ENCODE measurements at places on chromosomes 3 and 15.
A peak's percentile ranks its signal among the peaks of the same experiment; 100 is the strongest.

DNA sequence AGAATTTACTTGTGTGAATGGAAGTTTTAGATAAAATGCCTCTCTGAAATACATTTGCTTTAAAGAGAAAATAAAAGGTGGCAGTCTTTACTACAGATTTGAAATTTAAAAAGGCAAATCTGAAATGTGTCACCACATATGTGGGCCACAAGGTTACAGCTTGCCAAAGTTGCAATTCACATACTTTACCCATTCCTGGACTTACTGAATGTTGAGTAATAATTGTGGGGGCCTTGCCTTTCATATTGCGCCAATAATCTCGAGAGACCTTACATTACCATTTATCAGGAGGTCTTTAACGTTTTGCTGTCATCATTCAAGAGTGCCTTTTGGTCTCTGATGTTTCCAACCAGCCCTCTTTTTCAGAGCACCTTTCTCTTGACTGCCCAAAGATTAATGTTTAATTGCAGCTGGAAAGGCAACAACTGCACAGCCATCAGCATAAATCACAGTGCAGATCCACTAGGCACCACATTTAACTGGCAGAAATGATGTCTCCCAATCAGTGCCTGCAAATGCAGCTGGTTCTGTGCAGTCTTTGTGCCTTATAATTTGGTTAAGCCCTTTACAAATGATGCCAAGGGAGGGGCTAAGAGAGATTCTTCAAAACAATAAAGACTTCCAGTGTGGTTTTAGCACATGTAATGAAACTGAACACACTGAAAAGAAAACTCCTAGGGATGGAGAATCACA lies 206.8 kb downstream of the MAGI1 start:
- peak; percentile 90 for DNase-seq

DNA sequence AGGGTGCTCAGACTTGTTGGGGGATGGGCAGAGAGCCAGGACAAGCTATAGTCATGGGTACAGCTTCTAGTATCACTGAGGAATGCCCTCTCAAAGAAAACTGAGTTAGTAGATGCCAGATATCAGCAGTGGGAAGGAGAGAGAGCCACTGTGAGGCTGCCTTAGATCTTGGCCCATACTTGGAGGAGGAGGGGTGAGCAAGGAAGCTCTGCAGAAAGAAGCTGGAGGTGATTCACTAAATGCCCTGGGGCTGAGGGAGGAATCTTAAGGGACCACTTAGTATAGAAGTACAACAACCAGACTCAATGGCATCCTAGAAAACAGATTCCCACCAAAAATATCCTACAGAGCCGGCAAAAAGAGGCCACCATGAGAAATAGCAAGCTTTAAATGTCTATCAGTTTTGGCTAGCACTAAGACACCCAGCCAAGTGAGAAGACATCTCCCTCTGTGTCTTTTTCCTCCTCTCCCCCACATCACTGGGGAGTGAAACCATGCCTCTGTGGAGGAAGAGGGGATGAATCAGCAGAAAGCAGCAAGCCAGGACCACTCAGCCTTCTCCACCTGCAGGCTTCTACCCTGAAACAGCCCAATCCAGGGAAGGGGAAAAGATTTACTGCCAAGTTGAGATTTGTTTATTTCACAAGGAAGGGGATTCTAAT lies 282.5 kb upstream of the STT3B start:
- peak; percentile 44 for DNase-seq

GRCh38 chr3:30510596-30510995 lies 95.8 kb upstream of the TGFBR2 start:
- no peak for DNase-seq

DNA sequence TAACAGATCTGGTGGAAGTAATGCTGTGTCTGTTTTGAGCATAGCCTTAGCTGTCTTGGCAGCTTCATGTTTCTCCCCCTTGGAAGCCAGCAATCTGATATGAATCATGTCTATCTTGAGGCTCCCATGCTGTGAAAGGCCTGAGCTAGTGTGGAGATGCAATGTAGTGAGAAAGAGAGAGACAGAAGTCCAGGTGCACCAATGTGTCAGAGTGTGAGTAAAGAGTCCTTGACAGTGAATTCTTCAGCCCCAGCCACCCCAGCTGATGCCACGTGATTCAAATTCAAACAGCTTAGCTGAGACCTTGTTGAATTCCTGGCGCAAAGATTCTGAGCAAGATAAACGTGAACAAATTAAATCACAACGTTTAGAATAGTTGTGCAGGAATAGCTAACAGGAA lies 704.2 kb downstream of the EDEM1 start:
- no peak for DNase-seq

DNA sequence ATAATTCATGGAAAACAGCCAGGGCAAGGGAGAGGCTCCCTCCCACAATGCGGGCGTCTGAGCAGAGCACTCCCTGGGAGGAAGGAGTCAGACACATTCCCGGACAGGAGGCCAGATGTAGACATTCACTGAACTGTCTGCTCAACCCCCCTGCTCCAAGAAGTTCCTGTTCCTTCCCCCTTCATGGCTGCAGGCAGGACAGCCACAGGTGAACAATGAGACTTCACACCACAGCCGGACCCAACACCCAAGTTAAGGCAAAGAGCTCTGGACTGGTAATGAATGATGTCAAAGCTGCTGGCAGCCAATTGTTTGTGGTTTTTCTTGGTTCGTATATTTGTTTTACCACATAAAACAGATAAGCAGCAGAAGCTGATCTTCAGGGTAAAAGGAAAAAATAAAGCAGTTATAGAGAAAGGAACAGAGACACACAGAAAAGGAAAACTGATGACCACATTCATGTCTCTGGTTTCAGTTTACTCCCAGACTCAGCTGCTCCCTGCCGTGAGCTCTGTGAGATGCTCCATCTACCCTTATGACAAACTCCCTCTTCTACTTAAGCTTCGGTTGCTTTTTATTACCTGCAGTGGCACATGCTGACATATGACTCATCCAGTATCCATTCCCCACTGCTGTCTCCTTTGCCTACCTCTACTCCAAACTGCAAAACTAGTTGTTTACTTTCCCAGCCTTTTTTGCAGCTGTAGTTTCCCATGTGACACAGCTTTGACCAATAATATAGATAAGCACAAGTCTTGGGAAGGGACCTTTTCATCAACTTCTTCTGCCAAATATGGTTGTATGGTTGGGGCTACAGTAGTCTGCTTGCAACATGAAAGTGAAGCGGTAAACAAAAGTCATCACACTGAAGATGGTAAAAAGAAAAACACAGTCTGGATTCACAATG lies 33.1 kb downstream of the DZIP1L start:
- peak; percentile 82 for DNase-seq

- peak; percentile 75 for DNase-seq
Observed at GRCh38 chr15:50911001-50911400, 2.5 kb downstream of the AP4E1 start.

DNA sequence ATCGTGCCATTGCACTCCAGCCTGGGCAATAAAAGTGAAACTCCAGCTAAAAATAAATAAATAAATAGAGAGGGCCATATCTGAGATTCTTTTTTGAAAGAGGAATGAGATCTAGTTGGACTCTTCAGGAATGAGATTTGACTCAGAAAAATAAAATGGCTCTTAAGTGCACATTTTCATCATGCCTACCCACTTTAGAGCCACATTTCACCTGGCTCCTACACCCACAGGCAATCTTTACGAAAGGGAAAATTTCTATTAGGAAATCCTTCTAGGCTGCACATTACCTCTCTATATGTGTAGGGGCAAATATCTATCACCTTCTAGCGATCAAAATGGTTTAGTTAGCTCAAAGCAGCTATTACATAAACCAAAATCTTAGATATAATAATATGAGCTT lies 16.9 kb upstream of the NLGN1 start:
- DNase-seq: no peak

- DNase-seq: peak; percentile 100
Observed at GRCh38 chr15:49855917-49856637, 235.2 kb downstream of the DTWD1 start.

GRCh38 chr3:41477399-41478014 lies 278.2 kb downstream of the CTNNB1 start:
- DNase-seq: no peak

GRCh38 chr3:173404156-173404555 lies 6.6 kb downstream of the NLGN1 start:
- no peak for DNase-seq

- DNase-seq: no peak
Observed at GRCh38 chr3:3065876-3066275, 44.3 kb downstream of the IL5RA start.

DNA sequence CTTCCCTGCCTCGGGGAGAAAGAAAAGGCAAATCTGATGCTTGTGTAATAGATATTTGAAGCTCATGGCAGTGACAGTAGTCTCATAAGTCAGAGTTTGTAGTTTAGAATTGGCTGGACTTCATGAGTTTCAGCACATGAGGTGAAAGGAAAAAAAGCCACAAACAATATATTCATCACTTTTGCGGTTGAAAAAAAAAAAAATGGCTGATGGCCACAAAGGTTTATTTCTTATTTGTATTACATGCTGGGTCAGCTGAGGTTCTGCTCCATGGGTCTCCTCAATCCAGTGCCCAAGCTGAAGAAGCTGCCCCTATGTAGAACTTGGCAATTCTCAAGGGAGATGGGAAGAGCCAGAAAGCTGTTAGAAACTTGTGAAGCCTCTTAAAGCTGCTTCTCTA lies 2.2 kb upstream of the ZMAT3 start:
- no peak for DNase-seq

- DNase-seq: no peak
Observed at GRCh38 chr3:123618076-123618708, 33.3 kb upstream of the HACD2 start.

- DNase-seq: no peak
Observed at GRCh38 chr15:79208179-79208578, 74.3 kb upstream of the ANKRD34C start.

DNA sequence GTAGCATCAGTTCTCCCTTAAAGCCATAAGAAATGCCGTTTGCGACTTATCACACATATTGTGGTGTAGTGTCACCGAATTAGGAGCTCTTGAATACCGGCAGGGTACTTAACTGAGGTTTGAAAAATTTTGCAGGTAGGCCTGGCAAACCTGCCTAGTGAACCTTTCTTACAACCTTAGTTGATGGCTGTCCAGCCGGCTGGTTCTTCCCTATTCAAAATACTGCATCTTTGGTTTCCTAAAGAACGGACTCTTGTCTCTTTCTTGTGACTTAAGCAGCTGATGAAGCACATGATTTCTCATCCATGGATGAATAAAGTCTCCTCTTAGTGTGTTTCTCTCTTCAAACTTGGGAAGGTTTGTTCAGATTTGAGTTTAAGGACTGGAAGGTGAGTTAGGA lies 1.5 kb downstream of the RAB7A start:
- DNase-seq: no peak

DNA sequence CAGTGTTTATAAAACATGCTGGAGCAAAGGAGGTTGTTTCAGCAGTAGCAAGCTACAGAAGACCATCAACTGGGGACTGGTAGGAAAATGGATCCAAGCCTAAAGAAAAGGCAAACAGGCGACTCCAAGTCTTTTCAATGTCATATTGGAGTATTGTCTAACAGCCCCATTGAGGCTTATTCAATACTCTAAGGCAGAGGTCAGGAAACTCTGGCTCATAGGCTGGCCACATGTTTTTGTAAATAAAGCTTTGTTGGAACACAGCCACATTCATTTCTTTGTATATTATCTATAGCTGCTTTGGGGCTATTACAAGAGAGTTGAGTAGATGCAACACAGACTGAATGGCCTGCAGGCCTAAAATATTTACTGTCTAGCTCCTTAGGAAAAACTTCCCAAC lies 77.5 kb downstream of the RPL22L1 start:
- DNase-seq: no peak

- no peak for DNase-seq
Observed at GRCh38 chr3:99084156-99084555, 182.7 kb upstream of the DCBLD2 start.

- DNase-seq: no peak
Observed at GRCh38 chr3:68957895-68958294, 25.5 kb upstream of the TAFA4 start.

DNA sequence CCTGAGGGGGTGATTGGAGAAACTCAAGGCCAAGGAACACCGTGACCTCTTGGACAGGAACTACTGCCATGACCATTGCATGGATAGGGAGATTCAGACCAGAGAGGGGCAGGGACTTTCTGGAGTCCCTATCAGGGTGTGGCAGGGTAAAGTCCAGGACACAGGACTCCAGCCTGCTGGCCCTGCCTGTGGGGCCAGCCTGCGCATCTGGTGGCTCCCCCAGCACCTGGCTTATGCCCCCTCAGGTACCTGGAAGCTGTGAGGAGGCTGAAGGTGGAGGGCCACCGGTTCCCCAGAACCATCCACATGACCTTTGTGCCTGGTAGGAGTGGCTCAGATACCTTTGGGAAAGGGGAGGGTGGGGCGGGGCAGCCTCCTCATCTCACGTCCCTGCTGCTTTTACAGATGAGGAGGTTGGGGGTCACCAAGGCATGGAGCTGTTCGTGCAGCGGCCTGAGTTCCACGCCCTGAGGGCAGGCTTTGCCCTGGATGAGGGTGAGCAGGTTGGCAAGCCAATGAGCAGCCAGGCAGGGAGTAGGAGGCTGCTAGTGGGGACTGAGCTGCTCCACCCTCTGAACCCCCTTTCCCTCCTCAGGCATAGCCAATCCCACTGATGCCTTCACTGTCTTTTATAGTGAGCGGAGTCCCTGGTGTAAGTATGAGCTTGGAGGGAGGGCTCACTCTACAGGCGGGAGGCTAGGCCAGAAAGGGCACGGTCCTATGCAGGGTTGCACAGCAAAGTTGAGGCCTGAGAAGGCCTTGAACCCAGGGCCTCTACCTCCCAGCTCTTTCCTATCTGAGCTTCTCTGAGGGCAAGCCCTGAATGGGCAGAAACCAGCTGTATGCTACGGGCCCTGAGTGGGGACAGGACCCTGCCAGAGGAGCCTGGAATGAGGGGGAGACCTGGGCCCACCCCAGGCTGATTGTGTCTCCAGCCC lies 2.9 kb downstream of the ACY1 start:
- no peak for DNase-seq

GRCh38 chr15:88994286-88994685 lies 81.1 kb upstream of the MFGE8 start:
- peak; percentile 61 for DNase-seq

- DNase-seq: peak; percentile 72
Observed at GRCh38 chr15:49083401-49084284, 37.4 kb upstream of the SECISBP2L start.

- DNase-seq: peak; percentile 87
Observed at GRCh38 chr3:123066896-123067688, at the start of gene PDIA5. Gene PDIA5 (plus strand): TSS chr3:123067025. CDS start chr3:123067165, 140 bp downstream.

DNA sequence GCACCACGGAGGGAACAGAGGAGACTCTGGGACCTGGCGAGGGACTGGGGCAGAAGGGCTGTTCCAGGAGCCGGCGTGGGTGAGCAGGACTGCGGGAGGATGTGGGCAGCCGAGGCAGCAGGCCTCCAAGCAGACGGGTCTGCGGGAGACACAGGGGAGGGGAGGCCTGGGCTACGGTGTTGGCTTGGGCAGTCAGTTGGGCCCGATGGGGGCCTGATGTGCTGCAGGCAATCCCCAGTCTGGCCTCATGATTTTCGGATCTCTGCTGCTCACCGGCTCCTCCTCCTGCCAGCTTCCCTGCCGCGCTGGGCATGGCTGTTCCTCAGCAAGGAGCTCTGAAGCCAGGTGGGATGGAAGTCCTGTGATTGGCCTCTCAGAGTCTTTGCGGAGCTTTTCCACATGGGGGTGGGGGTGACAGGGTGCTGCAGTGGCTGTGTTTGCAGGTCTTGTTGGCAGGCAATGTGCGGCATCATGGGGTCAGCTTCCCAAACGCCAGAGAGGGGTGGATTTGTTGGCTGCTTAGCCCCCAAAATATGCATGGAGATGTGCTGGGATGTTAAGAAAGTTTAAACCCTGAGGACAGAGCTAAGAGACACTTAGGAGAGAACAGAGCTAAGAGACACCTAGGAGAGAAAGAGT lies 19.3 kb downstream of the MINAR1 start:
- DNase-seq: no peak

GRCh38 chr3:40494698-40495097 lies 11.1 kb upstream of the ZNF620 start:
- no peak for DNase-seq
